ENCODE measurements at places on chromosomes 7 and 10. TPM values are rescaled to one million over a fixed set of nuclear protein-coding genes. Genes with fewer than 3 reads are reported as not detected.

- peaks cover 12% of the 10 kb centered on the region for H3K4me1 ChIP-seq
- DNase-seq: no peak
- no peak overlapping the region for H3K4me3 ChIP-seq
- no peaks in the 10 kb centered on the region for H3K36me3 ChIP-seq
- H3K27me3 ChIP-seq: no peaks in the 10 kb centered on the region
- no peak overlapping the region for H3K27ac ChIP-seq
Observed at GRCh38 chr7:30240106-30240800, 44.1 kb upstream of the ZNRF2 start.

GRCh38 chr7:68185631-68186456 lies 1189.2 kb downstream of the TYW1 start:
- no peaks in the 10 kb centered on the region for H3K4me1 ChIP-seq
- no peaks in the 10 kb centered on the region for H3K27me3 ChIP-seq
- DNase-seq: no peak

DNA sequence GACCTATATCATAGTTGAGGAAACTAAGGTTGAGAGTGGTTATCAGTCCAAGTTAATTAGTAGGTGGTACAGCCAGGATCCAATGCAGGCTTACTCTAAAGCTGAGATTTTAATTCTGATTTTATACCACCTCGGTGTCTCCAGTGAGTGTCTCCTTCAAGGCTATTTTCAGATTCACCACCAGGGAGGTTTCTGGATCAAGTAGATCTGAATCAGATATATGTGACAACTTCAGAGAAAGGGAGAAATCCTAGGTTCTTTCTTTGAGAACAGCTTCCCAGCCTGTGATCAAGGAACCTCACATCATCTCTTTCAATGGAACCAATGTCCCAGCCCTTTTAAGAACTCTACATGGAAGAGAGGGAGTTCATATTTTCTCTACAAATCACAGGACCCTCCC lies 429.2 kb downstream of the SORCS3 start:
- no peak overlapping the region for H3K4me3 ChIP-seq
- no peak for DNase-seq
- H3K4me1 ChIP-seq: no peaks in the 10 kb centered on the region
- H3K27ac ChIP-seq: no peak overlapping the region

GRCh38 chr7:100437150-100438100 lies 1.1 kb upstream of the PPP1R35 start:
- no peaks in the 10 kb centered on the region for H3K27me3 ChIP-seq
- H3K27ac ChIP-seq: peak overlapping the region; percentile 94
- H3K4me3 ChIP-seq: no peak overlapping the region
- H3K4me1 ChIP-seq: peaks cover 18% of the 10 kb centered on the region

DNA sequence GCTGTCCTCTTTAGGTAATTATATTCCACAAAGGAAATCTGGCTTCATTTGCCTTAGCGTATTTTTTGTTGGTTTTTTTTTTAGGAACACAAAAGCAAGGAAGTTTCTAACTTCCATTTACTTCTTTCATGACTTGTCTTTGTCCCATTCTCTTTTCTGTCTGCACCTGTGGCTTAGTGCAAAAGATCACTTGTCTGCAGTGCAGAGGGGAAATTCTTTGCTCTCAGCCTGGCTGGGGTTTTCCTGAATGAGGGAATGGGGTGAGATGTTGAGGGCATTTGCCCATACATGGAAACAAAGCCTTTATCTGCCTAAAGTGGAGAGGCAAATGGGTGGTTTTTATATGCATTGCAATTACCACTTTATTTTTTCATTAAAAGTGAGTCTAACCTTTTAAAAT lies 361.1 kb upstream of the IGFBP3 start:
- no peak overlapping the region for H3K27ac ChIP-seq
- no peak overlapping the region for H3K4me3 ChIP-seq
- no peak for DNase-seq
- H3K36me3 ChIP-seq: no peaks in the 10 kb centered on the region
- no peaks in the 10 kb centered on the region for H3K27me3 ChIP-seq

DNA sequence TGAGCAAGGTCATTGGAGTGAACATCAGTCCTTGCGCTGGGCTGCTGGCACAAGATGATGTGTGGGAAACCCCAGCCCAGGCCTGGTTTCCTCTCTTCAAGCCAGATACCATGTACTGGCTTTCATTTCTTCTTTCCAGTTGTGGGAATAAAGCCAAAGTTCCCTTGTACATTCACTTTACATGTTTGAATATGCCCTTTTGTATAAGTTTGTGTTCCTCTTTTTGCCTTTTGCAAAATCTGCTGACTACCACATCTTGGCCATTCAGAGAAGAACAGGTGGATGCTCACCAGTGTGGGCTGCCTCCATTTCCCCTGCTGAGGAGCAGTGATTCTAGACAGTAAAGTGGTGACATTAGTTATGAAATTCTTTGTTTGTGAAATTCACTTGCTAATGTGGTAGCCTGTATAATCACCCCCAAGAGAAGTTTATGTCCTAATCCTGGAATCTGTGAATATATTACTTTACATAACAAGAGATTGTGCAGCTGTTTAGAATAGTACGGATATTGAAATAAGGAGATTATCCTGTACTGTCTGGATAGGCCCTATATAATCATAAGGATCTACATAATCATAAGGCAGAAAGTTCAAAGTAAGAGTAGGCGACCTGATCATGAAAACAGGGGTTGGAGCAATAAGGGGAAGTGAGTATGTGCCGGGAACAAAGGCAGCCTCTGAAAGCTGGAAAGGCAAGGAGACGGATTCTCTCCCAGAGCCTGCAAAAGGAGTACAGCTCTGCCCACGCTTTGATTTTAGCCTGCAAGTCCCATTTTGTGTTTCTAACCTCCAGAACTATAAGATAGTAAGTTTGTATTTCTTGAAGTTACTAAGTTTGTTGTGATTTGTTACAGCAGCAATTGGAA lies 18.8 kb upstream of the AOAH start:
- no peaks in the 10 kb centered on the region for H3K27me3 ChIP-seq
- no peaks in the 10 kb centered on the region for H3K36me3 ChIP-seq
- H3K4me3 ChIP-seq: no peak overlapping the region
- H3K4me1 ChIP-seq: no peaks in the 10 kb centered on the region

DNA sequence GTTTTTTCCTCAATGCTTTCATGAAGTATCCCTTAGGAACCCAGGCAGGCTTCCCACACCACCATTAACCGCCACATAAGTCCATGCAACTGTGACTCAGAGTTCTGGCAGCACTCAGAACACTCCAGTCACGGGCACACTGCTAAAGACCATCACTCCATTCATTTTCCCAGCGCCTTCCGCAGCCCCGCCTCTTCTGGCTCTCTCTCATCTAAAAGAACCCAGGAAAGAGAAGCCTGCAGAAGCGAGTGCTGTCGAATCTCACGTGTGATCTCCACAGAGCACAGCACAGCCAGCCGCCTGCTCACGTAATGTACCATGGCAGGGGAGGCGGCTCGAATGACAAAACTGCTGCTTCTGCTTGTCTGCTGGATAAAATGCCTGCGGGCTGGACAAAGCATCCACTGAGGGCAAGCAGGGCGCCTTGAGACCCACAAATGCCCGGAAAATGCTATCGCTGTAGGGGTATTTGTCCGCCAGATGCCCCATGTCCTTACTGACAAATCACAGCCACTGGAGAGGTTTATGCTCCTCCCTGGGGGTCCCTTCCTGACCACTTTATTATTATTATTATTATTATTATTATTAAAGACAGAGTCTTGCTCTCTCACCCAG lies 1.8 kb downstream of the PSMG3 start:
- H3K4me1 ChIP-seq: peaks cover 27% of the 10 kb centered on the region
- no peak overlapping the region for H3K27ac ChIP-seq
- H3K27me3 ChIP-seq: no peaks in the 10 kb centered on the region
- H3K36me3 ChIP-seq: no peaks in the 10 kb centered on the region

- H3K4me3 ChIP-seq: peak overlapping the region; percentile 53
- H3K27me3 ChIP-seq: no peaks in the 10 kb centered on the region
- no peaks in the 10 kb centered on the region for H3K36me3 ChIP-seq
Observed at GRCh38 chr10:97333351-97333600, 1.3 kb downstream of the FRAT2 start.

- peak overlapping the region; percentile 16 for H3K27ac ChIP-seq
- DNase-seq: no peak
- no peaks in the 10 kb centered on the region for H3K27me3 ChIP-seq
- no peaks in the 10 kb centered on the region for H3K36me3 ChIP-seq
- H3K4me1 ChIP-seq: no peaks in the 10 kb centered on the region
- no peak overlapping the region for H3K4me3 ChIP-seq
Observed at GRCh38 chr10:124650820-124651401, 93.3 kb downstream of the FAM53B start.

TMEM26 gene
- polyA plus RNA-seq: 0.29 TPM

GPR158 gene
- polyA plus RNA-seq: 0.19 TPM

PRPS1L1 gene
- polyA plus RNA-seq: not detected
